ENCODE measurements at places on chromosomes 16 and 17. TPM values are rescaled to one million over a fixed set of nuclear protein-coding genes. Genes with fewer than 3 reads are reported as not detected.

Gene ABR
- total RNA-seq = 212 TPM

Gene TEN1
- total RNA-seq = 14.6 TPM

Gene BEAN1
- 0.15 TPM for total RNA-seq

Gene ARL5C
- not detected for total RNA-seq

Gene ABCA3
- 491 TPM for total RNA-seq

Gene PRAC1
- not detected for total RNA-seq

Gene CD300C
- total RNA-seq = 13.9 TPM

Gene SDR42E2
- 0.24 TPM for total RNA-seq

Gene RAP1GAP2
- 17.0 TPM for total RNA-seq

Gene SRL
- 1.4 TPM for total RNA-seq

Gene ARHGAP23
- total RNA-seq = 48.4 TPM

Measured in lower lobe of right lung (tissue), 2 donors.